HAP-1 (cell line): ENCODE measurements at places on chromosomes 5 and 9.

DNA sequence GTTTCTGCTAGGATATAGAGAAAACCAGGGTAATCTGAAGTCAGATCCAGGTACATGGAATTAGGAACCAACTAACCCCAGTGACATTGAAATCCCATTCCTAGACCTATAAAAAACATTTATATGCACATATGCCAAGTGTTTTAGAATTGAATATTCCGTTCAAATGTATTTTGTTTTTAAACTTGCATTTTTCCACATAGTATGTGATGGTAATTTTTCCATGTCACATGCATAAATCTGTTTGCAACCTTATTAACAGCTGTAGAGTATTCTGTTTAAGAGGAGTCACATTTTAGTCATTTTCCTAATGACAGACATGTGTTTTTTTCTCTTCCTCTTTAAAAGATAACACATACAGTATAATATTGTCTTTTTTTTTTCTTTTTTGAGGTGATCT lies 50.2 kb downstream of the FOCAD start:
- DNase-seq, result no peak

GRCh38 chr5:66538126-66538525 lies 58.1 kb upstream of the MAST4 start:
- no peak for DNase-seq

DNA sequence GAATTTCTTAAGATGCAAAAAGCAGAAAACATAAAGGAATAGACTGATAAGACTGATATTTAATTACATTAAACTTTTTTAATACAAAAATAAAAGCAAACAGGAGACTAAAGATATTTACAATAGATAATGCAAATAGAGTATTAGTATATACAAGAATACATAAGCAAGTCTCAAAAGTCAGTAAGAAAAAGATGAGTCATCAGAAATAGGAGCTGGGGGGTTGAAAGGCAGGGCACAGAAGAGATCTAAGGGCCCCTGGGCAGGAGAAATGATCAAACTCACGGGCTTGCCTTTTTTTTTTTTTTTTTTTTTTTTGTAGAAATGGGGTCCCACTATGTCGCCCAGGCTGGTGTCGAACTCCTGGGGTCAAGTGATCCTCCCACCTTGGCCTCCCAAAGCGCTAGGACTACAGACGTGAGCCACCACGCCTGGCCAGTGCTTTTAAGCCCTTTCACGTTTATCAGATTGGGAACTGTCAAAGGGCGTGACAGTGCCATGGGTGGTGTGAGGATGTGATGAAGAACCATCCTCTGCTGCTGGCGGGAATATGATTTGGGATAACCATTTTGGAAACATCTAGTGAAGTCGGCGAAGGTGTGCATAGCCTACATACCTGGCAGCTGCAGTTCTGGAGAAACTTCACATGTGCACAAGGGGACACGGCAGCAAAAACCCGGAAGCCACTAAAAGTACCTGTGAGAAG lies 126.1 kb downstream of the CACNA1B start:
- DNase-seq, result no peak

GRCh38 chr9:2159521-2160454 lies 144.6 kb downstream of the SMARCA2 start:
- peak; percentile 19 for DNase-seq

DNA sequence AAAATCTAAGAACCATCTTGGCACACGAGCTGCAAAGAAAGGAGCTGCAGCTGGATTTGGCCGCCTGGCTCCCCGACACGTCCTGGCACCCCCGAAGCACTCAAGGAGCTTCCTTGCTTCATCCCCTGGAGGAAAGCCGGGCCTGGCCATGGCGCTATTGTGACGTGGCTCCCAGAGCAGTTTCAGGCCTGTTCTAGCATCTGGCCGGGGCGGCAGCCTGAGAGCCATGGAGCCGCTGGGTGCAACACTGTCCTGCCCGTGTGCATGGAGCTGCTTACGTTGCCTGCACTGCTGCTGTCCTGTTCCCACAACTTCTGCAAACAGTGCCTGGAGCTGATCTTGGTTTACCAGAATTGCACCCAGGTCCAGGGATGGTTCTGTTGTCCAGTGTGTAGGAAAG lies 63.5 kb downstream of the PTPDC1 start:
- no peak for DNase-seq

- DNase-seq, result no peak
These were observed 94.9 kb downstream of the DENND1A start for GRCh38 chr9:123834889-123835562.

GRCh38 chr5:32949286-32949970 lies 238.3 kb downstream of the NPR3 start:
- no peak for DNase-seq

DNA sequence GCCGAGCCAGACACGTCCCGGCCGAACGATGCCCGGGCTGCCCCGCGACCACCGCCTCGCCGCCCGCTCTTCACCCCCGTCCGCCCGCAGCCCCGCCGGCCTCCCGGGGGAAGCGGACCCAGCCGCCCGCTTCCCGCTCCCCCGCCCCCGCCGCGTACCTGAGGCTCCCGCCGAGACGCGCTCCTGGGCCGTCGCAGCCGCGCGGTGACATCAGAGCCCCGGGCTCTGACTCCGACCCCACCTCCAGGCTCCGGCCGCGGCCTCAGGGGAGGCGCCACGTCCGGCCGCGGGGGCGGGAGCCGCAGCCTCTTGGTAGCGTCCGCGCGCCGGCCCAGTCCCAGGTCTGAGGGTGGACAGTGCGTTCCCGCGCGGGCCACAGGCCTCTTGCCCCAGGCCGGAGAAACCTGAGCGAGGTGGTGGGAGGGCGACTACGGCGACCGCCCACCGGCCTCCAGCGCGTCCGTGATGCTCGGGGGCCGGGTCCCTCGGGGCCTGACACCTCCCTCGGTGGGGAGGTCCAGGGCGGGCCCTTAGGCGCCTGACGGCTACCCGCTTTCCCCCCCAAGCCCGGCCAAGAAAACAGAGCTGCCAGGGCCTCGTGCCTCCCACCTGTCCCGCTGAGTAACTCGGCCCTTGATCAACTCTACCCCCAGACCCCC lies at the start of gene SHROOM1:
Gene SHROOM1 (minus strand): TSS at position 212 of the 659 bp plus-strand sequence. CDS start 4,507 bp downstream, outside the sequence.
- no peak for DNase-seq

DNA sequence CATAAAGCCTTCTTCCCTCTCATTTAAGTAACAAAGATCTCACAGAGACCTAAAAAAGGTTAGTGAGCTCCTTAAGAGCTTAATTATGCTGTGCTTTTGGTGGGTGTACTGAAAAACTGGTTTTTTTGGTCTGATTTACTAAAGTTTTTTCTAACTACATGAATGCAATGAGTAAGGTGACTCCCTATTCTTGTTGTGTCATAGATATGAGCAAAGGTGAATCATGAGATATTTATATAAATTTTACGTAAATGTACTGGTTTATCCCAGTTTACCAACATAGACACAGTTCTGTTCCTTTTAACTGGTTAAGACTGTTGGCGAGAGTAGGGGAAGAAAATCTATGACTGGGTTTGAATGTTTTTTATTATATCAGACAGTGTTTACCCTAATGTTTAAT lies 250.5 kb downstream of the NR2F1-AS1 start:
- DNase-seq, result no peak

DNA sequence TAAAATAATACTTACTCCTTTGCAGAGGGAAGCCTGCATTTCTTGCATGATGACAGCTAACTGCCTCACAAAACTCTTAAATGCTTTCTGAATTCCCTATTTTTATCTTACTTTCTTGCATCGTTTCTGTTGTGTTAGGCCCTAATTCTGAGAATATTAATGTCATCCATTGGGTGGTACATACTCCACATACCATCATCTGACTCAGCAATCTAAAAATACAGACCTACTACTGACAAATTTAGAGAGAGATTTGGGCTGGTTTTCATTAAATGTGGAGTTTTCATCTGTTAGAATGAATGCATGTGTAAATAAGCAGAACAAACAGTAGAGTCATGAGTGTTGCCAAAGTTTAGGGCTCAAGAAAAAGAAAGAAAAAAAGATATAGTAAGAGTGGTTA lies 26.5 kb upstream of the KCNN2 start:
- no peak for DNase-seq

DNA sequence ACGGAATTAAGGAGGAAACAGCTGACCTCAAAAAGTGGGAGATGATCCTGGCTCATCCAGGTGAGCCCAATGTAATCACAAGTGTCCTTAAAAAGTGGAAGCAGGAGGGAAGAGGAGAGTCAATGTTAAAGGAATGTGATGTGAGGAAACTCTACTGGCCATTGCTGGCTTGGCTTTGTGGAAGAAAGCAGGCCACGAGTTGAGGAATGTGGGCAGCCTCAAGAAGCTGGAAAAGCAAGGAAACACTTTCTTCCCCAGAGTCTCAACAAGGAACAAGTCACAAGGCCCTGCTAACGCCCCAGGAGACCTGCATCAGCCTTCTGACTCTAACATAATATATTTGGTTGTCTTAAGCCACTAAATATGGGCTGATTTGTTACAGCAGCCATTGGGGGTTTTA lies 252.8 kb downstream of the PSAT1 start:
- no peak for DNase-seq

- DNase-seq, result no peak
These were observed 4.2 kb downstream of the SGCD start for GRCh38 chr5:156331181-156331580.

GRCh38 chr9:112562235-112562958 lies 75.8 kb downstream of the KIAA1958 start:
- DNase-seq, result no peak

DNA sequence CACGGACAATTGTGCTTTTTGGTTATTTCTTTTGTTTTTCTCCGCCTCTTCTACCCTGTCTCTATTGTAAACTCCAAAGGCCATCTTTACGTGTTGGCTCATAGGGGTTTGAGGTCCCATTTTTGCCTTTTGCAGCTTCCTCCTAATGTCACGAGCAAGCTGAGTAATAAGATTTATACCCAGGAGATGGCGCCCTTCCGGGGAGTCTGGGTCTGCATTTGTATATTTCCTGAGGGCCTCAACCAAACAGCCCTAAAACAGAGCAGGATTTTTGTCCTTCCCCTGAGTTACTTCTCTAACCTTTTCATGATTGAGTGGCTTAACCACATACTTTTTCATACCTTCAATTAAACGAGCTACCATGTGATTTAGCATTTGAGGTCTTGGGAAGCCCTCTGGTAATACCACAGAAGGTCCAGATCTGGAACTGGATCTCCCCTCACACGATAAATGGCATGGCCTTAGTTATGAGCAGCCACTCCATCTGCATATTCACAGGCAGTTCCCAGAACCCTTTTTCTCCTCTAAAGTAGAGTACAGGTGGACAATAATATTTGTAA lies 11.2 kb upstream of the CFAP95 start:
- no peak for DNase-seq

DNA sequence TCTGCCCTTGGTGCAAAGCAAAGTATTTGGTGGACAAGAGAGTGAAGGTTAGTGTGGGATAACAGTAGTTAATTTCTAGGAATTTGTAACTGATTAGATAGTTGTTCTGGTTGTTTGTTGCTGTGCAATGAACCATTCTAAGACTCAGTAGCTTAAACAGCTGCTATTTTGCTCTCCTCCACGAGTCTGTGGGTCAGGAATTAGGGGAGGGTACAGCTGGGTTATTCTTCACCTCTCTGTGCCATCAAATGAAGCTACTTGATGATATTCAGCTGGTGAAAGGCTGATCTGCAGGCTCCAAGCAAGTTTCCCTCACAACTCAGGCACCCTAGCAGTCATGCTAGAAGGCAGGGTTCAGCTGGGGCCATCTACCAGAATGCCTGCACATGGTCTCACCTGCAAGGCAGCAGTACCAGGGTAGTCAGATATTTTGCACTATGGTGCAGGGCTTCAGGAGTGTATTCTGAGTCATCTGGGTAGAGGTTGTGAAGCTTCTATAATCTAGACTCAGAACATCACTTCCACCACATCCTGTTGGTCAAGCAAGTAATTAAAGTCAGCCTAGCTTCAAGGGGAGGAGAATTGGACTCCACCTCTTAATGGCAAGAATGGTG lies 159.5 kb upstream of the SLC28A3 start:
- DNase-seq, result no peak

- DNase-seq, result no peak
These were observed 17.5 kb upstream of the JAK2 start for GRCh38 chr9:4967523-4967922.

DNA sequence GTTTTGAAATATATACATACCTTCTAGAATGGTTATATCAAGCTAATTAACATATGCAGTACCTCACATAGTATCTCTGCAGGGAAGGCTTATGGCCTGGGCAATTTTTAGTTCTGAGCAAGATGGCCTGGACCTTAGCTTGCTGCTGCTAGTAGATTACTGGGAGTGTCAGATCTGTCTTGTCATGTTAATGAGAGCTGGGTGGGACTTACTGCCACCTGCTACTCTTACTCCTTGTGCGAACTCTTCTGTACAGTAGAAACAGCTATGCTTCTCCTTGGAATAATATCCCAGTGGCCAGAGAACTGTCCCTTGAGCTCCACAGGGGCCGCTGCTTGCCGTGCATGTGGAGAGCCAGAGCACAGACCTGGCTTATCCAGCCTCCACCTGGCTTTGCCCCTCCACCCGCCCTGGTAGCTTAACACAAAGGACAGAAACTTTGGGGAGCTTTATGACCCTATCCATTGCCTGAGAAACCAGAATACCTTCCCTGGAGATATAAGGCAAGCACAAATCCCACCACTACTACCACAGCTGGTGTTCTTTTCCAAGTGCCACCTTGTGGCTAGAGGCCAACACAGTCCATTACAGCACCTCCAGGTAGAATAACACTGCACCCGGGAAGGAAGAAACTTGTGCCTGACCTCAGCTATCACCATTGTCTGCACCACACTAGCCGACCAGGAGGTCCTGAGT lies 74.4 kb upstream of the RUSC2 start:
- DNase-seq, result no peak

- DNase-seq, result no peak
These were observed 59.9 kb upstream of the CER1 start for GRCh38 chr9:14782286-14783051.

GRCh38 chr5:65873181-65873750 lies 53.1 kb upstream of the ERBIN start:
- no peak for DNase-seq

- DNase-seq, result no peak
These were observed 18.3 kb downstream of the TNIP1 start for GRCh38 chr5:151062405-151063141.

DNA sequence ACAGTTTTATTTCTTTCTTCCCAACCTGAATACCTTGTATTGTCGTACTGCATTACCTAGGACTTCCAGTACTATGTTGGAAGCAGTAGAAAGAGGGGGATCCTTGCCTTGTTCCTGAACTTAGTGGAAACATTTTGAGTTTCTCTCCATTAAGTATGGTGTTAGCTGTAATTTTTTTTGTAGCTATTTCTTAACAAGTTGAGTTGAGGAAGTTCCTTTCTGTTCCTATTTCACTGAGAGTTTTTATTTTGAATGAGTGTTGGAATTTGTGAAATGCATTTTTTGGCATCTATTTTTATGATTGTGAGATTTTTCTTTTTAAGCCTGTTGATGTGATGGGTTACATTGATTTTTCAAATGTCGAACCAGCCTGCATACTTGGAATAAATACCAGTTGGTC lies 49.0 kb downstream of the FSD1L start:
- no peak for DNase-seq
